ENCODE measurements at places on chromosomes 4 and X. TPM values are rescaled to one million over a fixed set of nuclear protein-coding genes. Genes with fewer than 3 reads are reported as not detected.

PJA1 gene
- 45.6 TPM for total RNA-seq

IL21 gene
- total RNA-seq, result not detected

MOB1B gene
- 13.4 TPM for total RNA-seq

MAGEC3 gene
- not detected for total RNA-seq

ZDHHC15 gene
- not detected for total RNA-seq

SERPINA7 gene
- total RNA-seq, result not detected

CC2D2A gene
- total RNA-seq, result 11.8 TPM

TKTL2 gene
- 0.15 TPM for total RNA-seq

GLOD5 gene
- not detected for total RNA-seq

RBMX gene
- total RNA-seq, result 225 TPM

HSFX1 gene
- total RNA-seq, result 3.4 TPM

EXOC1L gene
- not detected for total RNA-seq

ERAS gene
- 0.47 TPM for total RNA-seq

KLF8 gene
- 0.83 TPM for total RNA-seq

GRCh38 chr4:16916719-16917337 lies 18.4 kb upstream of the LDB2 start:
- peak; percentile 74 for DNase-seq

- DNase-seq, result no peak
Measured at GRCh38 chrX:107721318-107721717, 54.3 kb downstream of the TSC22D3 start.

GRCh38 chr4:1511441-1512041 lies 105.3 kb upstream of the NKX1-1 start:
- no peak for DNase-seq

DNA sequence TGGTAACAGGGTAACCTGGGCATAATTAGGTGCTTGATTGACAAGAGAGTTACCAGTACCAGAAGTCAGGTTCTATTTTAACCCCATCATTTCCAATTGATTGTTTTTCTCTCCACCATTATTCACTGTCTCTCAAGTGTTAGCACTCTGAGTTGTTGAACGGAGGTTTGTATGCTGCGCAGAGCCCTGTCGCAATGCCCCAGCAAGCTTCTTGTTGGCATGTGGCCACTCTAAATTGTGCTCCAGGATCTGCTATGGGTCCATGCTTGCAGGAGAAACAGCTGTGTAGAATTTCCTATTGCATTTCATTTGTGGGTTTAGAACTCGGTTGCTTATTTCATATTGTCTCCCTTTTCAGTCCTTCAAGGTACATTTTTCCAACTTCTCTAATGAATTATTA lies 98.2 kb downstream of the KLHL8 start:
- no peak for DNase-seq

- peak; percentile 15 for DNase-seq
Measured at GRCh38 chrX:4550018-4550417, 836.6 kb upstream of the PRKX start.

DNA sequence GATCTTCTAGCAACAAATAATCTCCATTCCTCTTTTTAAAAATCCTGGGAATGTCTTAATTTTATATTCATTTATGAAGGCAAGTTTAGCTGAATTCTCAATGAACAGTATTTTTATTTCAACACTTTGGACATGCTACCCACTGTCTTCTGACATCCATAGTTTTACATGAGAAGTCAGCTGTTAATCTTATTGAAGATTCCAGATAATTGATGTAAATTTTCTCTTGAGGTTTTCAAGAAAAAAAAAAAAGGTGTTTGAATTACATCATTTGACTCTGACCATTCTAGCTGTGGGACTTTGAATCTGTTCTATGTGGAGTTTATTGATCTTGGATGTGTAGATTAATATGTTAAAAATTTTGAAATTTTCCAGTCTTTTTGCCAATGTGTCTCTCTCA lies 28.0 kb downstream of the PDHA2 start:
- DNase-seq, result no peak

GRCh38 chrX:118698516-118699170 lies 28.8 kb upstream of the IL13RA1 start:
- DNase-seq, result no peak

- no peak for DNase-seq
Measured at GRCh38 chrX:11431786-11432185, 138.6 kb downstream of the AMELX start.

GRCh38 chr4:2264481-2265041 lies 2.7 kb upstream of the MXD4 start:
- no peak for DNase-seq

GRCh38 chr4:144757969-144758368 lies 112.0 kb downstream of the HHIP start:
- DNase-seq, result no peak

- peak; percentile 22 for DNase-seq
Measured at GRCh38 chrX:41824551-41824950, 98.8 kb downstream of the CASK start.

- no peak for DNase-seq
Measured at GRCh38 chr4:57051095-57051494, 59.1 kb downstream of the IGFBP7 start.

DNA sequence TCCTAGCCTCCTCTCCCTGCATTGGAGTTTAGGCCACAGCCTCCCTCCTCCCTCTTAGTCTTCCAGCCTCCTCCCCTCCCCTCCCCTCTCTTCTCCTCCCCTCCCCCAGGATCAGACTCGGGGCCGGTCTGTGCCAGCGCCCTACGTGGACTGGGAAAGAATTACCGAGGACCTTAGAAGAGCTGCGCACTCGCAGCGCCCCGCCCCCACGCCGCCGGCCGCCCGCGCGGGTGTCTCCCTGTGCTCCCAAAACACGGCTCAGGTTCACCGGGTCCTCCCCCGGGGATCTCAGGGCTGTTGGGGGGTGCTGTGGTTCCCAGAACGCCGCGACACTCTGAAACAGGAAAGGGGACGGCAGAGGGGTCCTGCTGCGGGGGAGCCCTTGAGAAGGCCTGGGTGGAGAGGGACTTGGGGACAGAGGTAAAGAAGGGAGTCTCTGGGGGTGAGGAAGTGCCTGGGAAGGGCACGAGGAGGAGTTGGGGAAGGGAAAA lies 122.3 kb upstream of the TBL1X start:
- DNase-seq, result peak; percentile 76

GRCh38 chrX:12973561-12974304 lies 1.2 kb upstream of the TMSB4X start:
- DNase-seq, result peak; percentile 41

DNA sequence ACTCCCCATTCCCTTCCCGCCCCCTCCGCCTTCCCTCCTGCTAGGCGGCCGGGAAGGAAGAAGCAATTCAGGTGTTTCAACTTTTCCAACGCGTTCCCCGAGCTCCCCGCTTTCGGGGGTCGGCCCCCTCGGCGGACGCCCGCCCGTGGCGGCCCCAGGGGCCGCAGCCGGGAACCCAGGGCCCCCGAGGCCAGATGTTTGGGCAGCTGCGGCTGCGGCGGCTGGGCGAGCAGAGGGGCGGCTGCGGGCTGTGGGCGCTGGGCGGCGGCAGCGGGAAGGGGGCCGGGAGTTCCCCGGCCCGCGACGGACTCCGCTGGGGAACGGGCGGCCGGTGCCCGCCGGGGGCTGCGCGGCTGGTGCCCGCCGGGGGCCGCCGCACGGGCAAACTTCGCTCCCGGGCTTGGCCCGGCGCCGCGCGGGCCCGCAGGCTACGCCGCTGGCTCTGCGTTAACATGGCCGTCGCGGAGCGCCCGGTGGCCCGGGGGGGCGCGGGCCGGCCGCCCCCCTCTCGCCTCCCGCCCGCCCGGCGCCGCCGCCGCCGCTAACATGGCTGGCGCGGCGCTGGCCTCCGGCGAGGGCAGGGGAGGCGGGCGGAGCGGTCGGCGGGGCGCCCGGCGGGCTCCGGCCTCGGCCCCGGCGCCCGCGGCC lies 510 bp downstream of the HMGB3 start:
- peak; percentile 12 for DNase-seq

DNA sequence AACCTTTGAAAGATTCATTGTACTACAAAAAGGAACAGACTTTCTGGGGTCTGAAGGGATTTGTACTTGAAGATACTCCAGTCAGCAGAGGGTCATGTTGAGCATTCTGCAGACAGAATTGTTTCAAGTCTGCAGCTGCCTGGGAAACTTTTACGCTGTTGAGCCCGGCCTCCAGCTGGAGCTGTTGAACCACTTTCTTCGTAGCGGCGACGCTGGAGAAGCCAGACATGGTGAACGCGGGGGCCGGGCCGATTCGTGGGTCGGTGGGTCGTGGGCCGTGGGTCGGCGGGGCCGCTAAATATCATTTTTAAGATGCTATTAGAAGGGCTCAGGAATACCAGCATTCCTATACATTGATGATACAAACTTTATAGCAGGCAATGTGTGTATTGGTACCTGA lies 12.0 kb upstream of the RTL9 start:
- no peak for DNase-seq

DNA sequence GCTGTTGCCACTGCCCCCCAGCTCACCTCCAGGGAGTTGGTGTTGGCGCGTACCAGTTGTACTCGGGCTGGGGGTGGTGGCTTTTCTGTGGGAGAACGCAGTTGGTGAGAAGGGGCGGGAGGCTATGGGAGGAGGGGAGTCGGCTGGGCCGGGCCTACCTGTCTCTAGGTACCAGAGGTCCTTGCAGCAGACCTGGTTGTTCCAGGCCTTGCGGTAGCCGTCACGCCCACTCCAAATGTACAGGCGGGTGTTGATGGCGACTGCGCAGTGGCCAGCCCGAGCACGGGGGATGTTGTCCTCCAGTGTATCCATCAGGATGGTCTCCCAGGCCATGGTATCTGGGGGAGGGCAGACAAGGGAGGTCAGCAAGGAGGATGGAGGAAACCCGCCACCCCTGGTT lies 11.5 kb downstream of the HCFC1 start:
- DNase-seq, result no peak

- DNase-seq, result no peak
Measured at GRCh38 chrX:120462370-120462769, 6.7 kb downstream of the LAMP2 start.

- no peak for DNase-seq
Measured at GRCh38 chrX:110448459-110448858, 89.8 kb downstream of the RTL9 start.

GRCh38 chr4:13007802-13008470 lies 476.2 kb downstream of the RAB28 start:
- DNase-seq, result no peak

DNA sequence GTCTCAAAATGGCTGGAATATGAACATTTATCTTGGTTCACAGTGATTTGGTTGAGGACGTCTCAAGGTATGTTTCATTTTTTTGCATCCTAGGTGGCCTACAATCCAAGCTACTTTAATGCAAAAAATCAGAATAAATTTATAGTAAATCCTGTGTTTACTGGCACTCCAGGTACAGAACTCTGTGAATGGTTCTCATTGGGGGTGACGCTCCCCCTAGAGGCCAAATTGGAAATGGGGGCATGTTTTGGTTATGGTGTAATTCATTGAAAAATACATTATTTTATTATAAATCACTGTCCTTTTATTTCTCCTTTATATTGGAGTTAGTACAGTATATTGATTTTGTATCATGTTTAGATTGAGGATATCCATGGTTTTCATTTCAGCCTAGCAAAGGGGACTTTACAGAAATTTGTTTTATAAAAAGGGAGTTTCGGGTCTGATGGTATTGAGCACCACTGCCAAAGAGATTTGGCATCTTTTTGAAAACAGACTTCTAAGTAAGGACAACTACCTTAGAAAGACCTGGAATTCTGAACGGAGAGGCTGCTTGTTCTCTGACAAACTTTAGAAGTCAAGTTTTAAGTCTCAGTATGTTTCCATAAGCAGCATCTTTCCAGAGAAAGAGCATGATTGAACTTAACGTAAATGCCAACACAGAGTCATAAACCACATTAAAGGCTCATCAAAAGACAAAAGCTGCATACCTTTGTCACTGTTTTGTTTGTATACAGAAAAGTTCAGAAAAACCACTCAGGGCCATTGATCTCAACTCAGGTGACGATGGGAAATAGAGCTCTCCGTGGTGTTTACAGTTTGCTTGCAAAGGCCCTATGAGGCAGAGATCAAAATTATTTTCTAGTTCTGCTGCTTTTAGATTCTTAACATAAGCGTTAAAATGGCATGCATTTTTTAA lies 19.4 kb downstream of the MTM1 start:
- DNase-seq, result peak; percentile 35

- no peak for DNase-seq
Measured at GRCh38 chr4:159677521-159677920, 574.6 kb downstream of the RAPGEF2 start.

GRCh38 chr4:110184140-110184790 lies 14.2 kb downstream of the ELOVL6 start:
- no peak for DNase-seq

GRCh38 chr4:153532636-153533035 lies 66.5 kb downstream of the TMEM131L start:
- no peak for DNase-seq

GRCh38 chrX:125198546-125198945 lies 121.1 kb upstream of the TEX13C start:
- DNase-seq, result no peak

DNA sequence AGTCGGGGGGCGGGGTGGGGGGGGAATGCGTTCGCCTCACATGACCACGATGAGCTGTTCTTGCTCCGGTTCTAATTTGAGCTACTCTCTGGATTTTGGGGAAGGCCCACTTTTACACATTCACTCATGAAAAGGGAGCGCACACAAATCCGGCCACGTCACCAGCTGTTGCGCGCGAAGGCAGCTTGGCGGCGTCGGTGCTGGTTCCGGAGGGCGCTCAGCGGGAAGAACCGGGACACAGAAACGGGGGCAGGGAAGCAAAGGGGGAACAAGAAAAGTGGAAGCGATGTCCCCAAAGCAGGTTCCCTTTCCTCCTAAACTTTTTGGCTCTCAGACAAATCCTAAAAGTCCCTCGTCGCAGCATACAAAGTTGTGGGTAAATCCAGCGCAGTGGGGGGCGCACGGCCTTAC lies 605 bp downstream of the ANXA5 start:
- DNase-seq, result peak; percentile 28

DNA sequence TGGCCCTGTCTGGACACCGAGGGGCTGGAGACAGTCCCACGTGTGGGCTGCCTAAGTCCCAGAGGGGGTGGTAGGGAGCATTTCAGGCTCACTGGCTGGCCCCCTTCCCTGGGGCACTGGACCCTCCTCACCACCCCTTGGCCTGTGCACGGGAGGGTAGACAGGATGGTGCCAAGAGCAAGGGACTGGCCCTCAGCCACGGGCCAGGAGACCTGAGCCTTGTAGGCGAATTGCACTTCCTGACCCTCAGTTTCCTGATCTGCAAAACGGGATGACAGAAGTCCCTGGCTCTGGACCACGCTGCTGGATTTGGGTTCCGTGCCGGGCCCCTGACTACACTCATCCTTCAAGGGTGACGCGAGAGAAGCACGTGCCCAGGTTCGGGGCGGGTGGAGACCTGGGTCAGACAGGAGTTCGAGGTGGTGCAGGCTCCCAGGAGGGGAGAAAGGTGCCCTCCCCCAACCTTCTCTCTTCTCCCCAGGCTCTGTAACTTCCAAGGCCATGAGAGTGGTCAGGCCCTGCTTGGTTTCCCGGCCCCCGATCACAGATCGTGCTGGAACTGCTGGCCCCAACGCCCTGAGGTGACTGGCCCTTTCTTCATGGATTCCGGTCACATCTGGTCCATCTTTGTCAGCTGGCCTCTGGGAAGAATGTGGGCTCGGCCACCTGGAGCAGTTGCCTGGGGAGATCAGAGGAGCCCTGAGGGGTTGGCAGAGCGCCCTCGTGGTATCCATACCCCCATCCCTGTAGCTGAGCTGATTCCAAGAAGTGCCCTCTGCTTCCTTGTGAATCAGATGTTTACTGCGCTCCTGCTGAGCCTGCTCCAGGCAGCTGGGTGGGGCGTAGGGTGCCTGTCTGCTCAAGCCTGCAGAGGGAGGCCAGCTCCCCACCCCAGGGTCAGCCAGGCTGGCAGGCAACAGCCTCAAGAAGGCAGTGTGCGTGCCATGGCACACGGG lies 3.3 kb downstream of the SH3BP2 start:
- DNase-seq, result peak; percentile 66

Data from Calu3 (cell line).